ENCODE measurements at places on chromosomes 4 and X. TPM values are rescaled to one million over a fixed set of nuclear protein-coding genes. Genes with fewer than 3 reads are reported as not detected.

Gene CLDN22
- polyA plus RNA-seq, result not detected

Gene SLC49A3
- 22.8 TPM for polyA plus RNA-seq

Gene FAM184B
- polyA plus RNA-seq, result 5.0 TPM

Gene SH2D1A
- 4.7 TPM for polyA plus RNA-seq

Gene SMIM10
- polyA plus RNA-seq, result 15.9 TPM

Gene MSX1
- 4.9 TPM for polyA plus RNA-seq

Gene TRIM60
- polyA plus RNA-seq, result not detected

Gene TNMD
- polyA plus RNA-seq, result 47.9 TPM

Gene FRG2
- polyA plus RNA-seq, result not detected

Gene ANAPC10
- 18.2 TPM for polyA plus RNA-seq

Gene PFKFB1
- 0.49 TPM for polyA plus RNA-seq

Gene TET2
- polyA plus RNA-seq, result 33.7 TPM
